ENCODE measurements at places on chromosomes 13 and 19.

- DNase-seq, result no peak
Measured at GRCh38 chr13:25657157-25657556, 285.4 kb downstream of the ATP8A2 start.

DNA sequence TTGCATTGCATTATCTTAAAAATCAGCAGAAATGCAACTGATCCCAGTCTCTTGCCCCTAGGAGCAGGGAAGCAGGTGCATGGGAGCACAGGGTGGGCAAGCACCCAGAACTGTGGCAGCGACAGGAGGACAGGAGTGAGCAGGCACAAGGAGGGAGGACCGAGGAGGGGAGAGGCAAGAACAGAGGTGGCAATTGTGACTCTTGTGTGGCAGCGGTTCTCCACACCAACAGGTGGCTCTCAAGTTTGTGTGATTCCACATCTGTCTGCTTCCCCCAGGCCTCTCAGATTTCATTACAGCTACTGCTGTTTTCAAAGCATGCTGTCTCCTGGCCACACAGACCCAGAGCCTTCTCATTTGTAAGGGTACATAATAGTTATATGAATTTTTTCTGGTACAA, 108.5 kb downstream of the STK24 start:
- no peak for DNase-seq

- no peak for DNase-seq
Measured at GRCh38 chr13:25406377-25406776, 34.6 kb downstream of the ATP8A2 start.

DNA sequence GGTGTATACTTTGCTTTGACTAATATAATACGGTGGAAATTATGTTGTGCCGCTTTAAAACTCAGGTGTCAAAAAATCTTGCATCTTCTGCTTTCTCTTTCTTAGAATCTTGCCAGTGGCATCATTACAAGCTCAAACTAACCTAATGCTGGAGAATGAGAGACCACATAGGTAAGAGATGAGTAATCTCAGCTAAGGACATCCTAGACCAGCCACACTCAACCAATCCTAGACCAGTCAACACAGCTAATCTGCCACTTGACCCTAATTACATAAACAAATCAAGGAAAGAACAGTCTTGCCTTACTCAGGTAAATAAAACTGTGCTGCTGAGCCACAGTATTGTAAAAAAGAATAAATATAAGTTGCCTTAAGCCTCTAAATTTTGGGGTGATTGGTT, 1323.9 kb upstream of the SPRY2 start:
- no peak for DNase-seq

- DNase-seq, result peak; percentile 31
Measured at GRCh38 chr19:8517551-8518442, 3.8 kb upstream of the ZNF414 start.

GRCh38 chr19:28028881-28029444, 1184.0 kb downstream of the UQCRFS1 start:
- no peak for DNase-seq

- no peak for DNase-seq
Measured at GRCh38 chr19:16886305-16886880, 2.4 kb upstream of the F2RL3 start.

- DNase-seq, result no peak
Measured at GRCh38 chr19:31370216-31370615, 21.0 kb upstream of the TSHZ3 start.

DNA sequence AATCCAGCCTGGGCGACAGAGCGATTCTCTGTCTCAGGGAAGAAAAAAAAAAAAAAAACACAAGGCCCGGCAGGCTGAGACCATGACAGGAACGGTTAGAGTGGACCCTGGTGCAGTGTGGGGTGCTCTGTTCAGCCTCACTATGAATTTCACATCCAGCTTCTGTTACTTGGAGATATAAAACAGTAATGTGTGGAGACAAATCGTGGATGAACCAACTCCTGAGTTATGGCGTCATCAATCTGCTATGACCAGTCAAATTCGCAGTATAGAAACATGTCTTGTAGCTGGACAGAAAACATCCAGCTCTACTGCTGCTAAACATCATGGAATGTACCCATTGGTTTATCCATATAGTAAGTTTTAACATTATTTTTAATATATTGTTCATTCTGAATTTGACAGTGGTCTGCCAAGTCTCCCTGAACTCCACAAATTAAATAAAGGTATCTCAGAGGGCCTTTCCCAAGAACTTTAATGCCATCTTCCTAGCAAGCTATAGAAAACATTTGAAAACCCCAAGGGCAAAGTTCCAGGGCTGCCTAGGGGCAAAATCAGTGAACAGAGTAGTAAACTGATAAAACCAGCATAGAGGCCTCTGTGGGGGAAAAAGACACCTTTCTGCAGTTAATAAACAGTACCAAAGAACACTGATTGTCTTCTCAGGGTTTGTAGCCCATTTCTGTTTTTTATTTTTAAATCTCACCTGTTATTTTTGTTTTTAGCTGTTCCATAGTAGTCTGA, 75.8 kb downstream of the LRCH1 start:
- no peak for DNase-seq

GRCh38 chr13:47705185-47705584, 295.9 kb downstream of the SUCLA2 start:
- DNase-seq, result no peak

DNA sequence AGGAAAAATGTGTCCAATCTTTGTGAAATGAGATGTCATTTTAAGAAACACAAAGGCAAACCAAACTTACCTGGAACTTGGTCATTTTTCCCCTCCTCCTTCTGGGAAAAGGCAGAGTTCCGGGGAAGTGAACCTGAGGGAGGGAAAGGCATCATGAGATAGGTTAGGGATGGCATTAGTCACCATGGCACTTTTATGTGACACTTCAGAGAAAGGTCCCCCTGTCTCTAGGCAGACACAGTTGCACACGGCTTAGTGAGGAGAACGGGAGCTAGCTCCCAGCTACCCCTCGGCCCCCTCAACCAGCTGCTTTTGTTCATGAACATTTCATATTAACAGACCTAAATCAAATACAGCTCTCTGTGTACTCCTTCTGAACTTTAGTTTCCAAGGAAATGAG, 1.5 kb downstream of the ZNF235 start:
- no peak for DNase-seq

- no peak for DNase-seq
Measured at GRCh38 chr19:38060331-38060730, 153.3 kb downstream of the SIPA1L3 start.

DNA sequence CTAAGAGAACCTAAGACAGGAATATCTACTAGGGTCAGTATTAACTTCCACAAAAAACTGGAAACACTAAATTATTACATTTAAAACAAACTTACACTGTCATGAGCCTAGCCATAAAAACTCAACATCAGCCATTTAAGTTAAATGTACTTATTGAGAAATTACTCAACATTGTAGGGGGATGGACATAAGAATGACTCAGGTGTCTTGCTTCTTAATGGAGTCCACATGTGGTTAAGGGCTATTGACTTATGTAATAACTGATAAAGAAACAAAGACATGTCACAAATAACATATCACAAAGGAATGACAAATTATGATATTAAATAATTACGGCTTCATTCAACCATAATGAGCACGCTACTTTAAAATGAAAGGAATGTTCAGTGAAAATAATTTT, 36.2 kb downstream of the CLDN10 start:
- DNase-seq, result no peak

GRCh38 chr13:89269737-89270136, 1598.6 kb downstream of the SLITRK5 start:
- DNase-seq, result no peak

GRCh38 chr19:2385053-2385721, 25.1 kb downstream of the TMPRSS9 start:
- no peak for DNase-seq

DNA sequence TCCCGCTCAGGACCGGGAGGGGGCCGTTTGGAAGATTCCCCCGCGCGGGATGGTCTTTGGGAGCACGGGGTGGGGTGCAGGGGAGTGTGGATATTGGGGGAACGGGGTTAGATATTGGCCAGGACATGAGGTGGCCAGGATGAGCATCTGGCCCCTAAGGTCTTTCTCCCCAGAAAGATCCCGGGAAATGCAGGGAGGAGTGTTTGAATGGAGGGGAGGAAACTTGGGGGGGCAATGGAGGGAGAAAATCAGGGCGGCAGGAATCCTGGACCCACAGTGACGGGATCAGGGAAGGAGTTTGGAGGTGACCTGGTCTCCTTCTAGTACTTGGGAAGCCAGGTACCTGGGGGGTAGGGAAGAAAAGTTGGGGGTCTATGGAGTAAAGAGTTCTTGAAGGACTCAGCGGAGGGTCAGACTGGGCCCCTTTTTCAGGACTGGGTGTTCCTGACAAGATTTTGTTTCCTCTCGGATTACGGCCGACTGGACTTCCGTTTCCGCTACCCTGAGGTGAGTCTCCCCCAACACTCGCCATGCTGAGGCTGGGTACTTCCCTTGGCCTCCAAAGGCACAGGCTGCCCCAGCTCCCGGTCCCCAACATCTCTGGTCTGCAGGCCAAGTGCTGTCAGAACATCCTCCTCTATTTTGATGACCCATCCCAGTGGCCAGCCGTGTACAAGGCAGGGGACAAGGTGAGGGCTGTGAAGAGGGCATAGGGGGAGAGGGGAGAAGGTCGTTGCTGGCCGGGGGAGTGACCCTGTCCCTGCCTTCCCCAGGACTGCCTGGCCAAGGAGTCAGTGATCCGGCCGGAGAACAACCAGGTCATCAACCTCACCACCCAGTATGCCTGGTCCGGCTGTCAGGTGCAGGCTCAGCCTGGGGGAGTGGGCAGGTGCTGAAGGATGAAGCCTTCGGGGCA, 989 bp downstream of the TMEM145 start:
- no peak for DNase-seq

DNA sequence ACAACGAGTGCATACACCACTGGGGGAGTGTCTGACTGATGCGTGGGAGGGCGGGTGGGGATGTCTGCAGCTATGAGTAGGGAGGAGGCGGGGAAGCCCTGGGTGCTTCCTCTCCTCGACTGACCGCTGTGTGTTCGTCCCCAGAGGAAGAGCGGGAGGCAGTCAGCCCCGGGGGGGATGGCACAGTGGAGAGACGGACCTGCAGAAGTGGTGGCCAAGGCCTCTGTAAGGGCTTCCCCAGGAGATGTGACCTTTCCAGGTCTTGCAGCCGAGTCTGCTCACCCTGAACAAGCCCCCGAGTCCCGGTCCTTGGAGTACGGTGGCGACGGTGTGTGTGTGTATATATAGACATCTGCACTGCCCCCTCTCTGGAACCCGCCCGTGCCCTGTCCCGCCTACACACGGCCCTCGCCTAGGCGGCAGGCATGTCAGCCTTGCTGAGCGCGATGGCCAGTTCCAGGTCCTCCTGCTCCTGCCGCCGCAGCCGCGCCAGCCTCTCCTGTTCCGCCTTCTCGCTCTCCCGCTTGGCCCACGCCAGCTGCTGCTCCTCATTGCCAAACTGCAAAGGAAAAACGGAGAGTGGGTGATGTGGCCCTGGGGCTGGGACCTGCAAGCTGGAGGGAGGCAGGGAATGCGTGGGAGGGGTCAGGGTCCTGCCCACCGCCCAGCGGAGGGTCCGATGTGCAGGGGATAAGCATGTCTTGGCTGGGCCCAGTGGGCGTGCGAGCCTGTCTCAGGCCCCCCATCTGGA, 30.8 kb downstream of the KLF2 start:
- DNase-seq, result no peak

GRCh38 chr19:15584095-15584494, 30.9 kb upstream of the CYP4F8 start:
- no peak for DNase-seq
